Liver (tissue), 10 donors: ENCODE measurements at places on chromosomes 5 and 9. TPM values are rescaled to one million over a fixed set of nuclear protein-coding genes. Genes with fewer than 3 reads are reported as not detected.

DNA sequence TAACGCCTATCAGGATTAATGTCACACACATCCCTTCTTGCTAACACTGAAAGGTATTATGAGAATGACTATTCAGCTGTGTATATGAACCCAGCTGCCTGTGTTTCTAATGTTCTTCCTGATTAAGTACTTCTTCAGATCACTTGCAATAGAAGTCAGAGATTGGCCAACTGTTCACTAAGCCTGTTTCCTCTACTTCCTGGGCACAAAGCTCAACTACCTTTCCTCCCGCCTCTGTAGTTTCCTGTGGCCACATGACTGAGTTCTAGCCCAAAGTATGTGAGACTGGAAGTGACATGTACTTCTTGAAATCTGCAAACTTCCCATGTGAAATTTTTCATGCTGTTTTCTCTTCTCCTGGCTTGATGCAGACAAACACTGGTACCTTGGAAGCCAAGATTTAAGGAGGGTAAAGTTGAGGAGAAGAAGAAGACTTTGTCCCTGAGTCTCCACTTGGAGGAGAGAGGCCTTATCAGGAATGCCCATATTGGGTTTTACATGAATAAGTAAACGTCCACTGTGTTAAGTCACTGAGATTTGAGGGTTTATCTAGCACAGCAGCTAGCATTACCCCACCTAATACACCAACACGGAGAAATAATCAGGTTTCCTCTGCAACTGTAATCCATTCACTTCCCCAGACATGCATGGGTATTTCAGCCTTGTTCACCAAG is 58.6 kb downstream of the SLIT3 start:
- DNase-seq, result no peak
- H3K4me1 ChIP-seq, result no peaks in the 10 kb centered on the region
- no peaks in the 10 kb centered on the region for H3K36me3 ChIP-seq
- no peak overlapping the region for H3K27ac ChIP-seq
- H3K4me3 ChIP-seq, result no peak overlapping the region
- H3K27me3 ChIP-seq, result peaks cover 4% of the 10 kb centered on the region

GRCh38 chr5:124352312-124352711 is 394.1 kb downstream of the ZNF608 start:
- no peaks in the 10 kb centered on the region for H3K36me3 ChIP-seq
- H3K27me3 ChIP-seq, result no peaks in the 10 kb centered on the region
- no peak overlapping the region for H3K27ac ChIP-seq

GRCh38 chr9:33489066-33489465 is 15.3 kb upstream of the NOL6 start:
- DNase-seq, result no peak
- H3K27ac ChIP-seq, result no peak overlapping the region
- H3K4me3 ChIP-seq, result no peak overlapping the region

DNA sequence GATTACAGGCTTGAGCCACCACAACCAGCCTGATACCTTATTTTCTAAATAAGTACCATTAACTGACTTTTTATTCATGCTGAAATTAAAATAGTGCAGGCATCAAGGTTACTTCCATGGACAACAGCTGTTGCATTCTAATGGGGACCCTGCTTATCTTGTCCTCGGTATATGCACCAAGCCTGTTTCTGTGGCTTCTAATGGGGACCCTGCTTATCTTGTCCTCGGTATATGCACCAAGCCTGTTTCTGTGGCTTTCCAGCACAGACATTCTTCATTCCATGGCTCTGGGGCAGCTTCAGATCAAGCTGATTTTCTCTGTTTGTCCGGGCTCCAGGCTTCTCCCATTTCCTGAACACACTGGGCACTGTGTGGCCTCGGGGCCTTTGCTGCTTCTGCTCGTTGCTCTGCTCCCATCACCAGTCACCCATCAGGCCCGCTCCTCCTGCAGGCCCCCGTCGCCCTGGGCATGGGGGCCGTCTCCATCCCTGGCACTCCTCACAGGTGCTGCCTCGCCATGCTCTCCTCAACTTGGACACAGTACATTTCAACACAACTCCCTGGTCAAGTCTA is 30.7 kb downstream of the ZNF354A start:
- H3K4me1 ChIP-seq, result no peaks in the 10 kb centered on the region
- H3K4me3 ChIP-seq, result no peak overlapping the region
- H3K27ac ChIP-seq, result no peak overlapping the region
- no peak for DNase-seq
- H3K36me3 ChIP-seq, result no peaks in the 10 kb centered on the region

Gene FAM221B
- not detected for total RNA-seq

Gene TRUB2
- total RNA-seq, result 12.7 TPM
